Keratinocyte (primary cell): ENCODE measurements at places on chromosomes 3 and 15. TPM values are rescaled to one million over a fixed set of nuclear protein-coding genes. Genes with fewer than 3 reads are reported as not detected.
A peak's percentile ranks its signal among the peaks of the same experiment; 100 is the strongest.

DNA sequence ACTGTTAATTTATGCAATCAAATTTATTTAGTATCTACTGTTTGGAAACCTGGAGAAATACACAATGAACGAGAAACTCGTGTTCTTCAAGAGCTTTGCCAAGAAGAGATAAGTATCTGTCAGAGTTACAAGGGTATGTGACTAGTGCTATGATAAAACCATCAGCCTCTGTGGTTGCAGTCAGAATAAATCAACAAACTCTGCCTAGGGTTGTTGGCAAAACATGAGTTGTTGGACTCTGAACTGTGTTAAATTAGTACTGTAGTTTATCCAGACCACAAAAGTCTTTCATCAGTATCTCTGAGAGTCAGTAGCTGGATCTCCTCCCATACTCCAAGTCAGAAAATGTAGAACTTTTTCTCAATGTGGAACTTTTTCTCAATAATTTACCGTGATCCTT is 918.4 kb downstream of the NAALADL2 start:
- no peak overlapping the region for H3K27ac ChIP-seq
- DNase-seq: no peak
- H3K27me3 ChIP-seq: no peaks in the 10 kb centered on the region

GRCh38 chr3:184524981-184525336 is 36.6 kb upstream of the EPHB3 start:
- peak overlapping the region; percentile 75 for H3K4me3 ChIP-seq
- H3K27me3 ChIP-seq: no peaks in the 10 kb centered on the region
- DNase-seq: no peak
- no peaks in the 10 kb centered on the region for H3K36me3 ChIP-seq
- H3K4me1 ChIP-seq: peaks cover 23% of the 10 kb centered on the region

PBRM1 gene
- polyA plus RNA-seq: 20.3 to 26.0 TPM (median 25.7 TPM) in 3 replicates

ACKR4 gene
- 0.14 to 0.67 TPM (median 0.57 TPM) in 3 replicates for polyA plus RNA-seq

AMT gene
- 2.8 to 9.0 TPM (median 7.1 TPM) in 3 replicates for polyA plus RNA-seq

FETUB gene
- polyA plus RNA-seq: 0.05 to 0.35 TPM (median 0.25 TPM) in 3 replicates

- H3K4me3 ChIP-seq: no peak overlapping the region
- H3K27me3 ChIP-seq: no peaks in the 10 kb centered on the region
- no peak overlapping the region for H3K27ac ChIP-seq
- no peaks in the 10 kb centered on the region for H3K36me3 ChIP-seq
These were observed 93.0 kb upstream of the IGSF10 start for GRCh38 chr3:151553888-151554287.

DNA sequence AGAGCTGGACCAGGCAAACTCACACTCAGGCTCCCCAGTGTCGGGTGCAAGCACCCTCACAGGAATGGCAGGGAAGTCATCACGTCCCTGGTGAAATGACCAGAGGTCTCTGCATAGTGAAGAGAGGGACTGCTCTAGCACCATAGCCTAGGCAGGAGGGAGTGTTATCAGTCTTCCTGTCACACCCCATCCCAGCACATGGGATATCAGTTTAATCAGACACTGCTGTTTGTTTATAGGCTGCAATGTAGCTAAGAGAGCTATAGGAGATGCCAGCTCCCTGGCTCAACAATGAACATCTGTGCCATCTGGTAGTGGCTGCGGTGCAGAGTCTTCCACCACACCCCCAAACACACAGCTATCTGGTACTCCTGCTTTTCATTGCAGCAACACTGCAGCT is 776.6 kb downstream of the ZNF385D start:
- H3K4me1 ChIP-seq: no peaks in the 10 kb centered on the region
- H3K27ac ChIP-seq: no peak overlapping the region
- H3K4me3 ChIP-seq: no peak overlapping the region
- no peaks in the 10 kb centered on the region for H3K36me3 ChIP-seq

CERS3 gene
- 8.4 to 29.1 TPM (median 23.5 TPM) in 3 replicates for polyA plus RNA-seq

- no peaks in the 10 kb centered on the region for H3K4me1 ChIP-seq
- no peak for DNase-seq
- no peak overlapping the region for H3K27ac ChIP-seq
- no peaks in the 10 kb centered on the region for H3K36me3 ChIP-seq
These were observed 84.3 kb downstream of the RAP2B start for GRCh38 chr3:153246331-153246730.

GRCh38 chr3:181103605-181104004 is 114.1 kb upstream of the DNAJC19 start:
- H3K27me3 ChIP-seq: no peaks in the 10 kb centered on the region
- no peak overlapping the region for H3K27ac ChIP-seq
- no peak for DNase-seq
- H3K4me3 ChIP-seq: no peak overlapping the region

DNA sequence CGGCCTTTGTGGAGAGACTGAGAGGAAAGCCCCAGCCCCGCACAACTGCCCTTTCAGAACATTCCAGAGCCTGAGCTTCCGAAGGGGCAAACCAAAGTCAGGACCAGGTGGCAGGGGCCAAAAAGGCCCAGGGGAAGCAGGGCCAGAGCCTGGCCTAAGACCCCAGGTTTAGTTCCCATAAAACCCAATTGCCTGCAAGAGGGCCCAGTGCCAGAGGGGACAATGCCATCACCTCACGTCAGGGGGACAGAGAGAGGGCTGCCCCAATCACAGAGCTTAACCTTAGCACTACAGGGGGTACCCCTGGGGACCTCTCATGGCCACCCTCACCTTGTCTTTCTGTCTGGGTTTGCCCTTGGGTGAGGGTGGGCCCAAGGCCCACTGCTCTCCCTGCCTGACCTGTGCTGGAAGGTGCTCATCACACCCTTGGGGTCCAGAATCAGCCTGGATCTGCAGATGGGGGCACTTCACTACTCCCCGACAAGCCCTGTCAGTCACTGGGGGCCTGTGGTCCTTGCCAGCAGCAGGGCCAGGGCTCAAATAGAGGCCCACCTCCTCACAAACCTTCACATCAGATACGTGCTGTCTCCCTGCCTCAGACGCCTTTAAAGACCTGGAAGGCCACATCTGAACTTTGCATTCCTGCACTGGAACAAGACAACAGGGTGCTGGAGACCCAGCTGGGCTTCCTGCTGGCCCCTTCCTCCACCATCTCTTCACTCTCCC is 3.8 kb downstream of the CALML4 start:
- DNase-seq: no peak
- no peaks in the 10 kb centered on the region for H3K27me3 ChIP-seq
- H3K36me3 ChIP-seq: peaks cover 7% of the 10 kb centered on the region
- H3K4me1 ChIP-seq: peaks cover 14% of the 10 kb centered on the region

DNA sequence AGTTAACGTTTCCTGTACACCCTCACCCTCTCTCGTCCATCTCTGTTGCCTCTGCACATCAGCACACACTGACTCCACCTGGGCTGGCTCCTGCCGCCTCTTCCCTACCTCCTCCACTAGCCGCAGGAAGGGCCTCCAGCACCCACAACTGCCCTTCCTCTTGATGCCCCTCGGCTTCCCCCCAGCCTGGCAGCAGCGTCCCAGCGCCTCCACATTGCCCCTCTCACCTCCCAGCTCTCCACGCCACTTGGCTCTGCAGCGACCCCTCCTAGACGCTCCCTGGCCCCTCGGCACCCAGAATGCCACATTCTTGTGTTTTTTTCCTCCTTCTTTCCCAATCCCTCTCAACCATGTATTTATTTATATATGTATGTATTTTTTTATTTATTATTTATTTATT is 73.6 kb downstream of the ST8SIA2 start:
- no peak for DNase-seq
- no peaks in the 10 kb centered on the region for H3K27me3 ChIP-seq
- H3K4me1 ChIP-seq: no peaks in the 10 kb centered on the region
- H3K4me3 ChIP-seq: no peak overlapping the region
- H3K36me3 ChIP-seq: no peaks in the 10 kb centered on the region

DNA sequence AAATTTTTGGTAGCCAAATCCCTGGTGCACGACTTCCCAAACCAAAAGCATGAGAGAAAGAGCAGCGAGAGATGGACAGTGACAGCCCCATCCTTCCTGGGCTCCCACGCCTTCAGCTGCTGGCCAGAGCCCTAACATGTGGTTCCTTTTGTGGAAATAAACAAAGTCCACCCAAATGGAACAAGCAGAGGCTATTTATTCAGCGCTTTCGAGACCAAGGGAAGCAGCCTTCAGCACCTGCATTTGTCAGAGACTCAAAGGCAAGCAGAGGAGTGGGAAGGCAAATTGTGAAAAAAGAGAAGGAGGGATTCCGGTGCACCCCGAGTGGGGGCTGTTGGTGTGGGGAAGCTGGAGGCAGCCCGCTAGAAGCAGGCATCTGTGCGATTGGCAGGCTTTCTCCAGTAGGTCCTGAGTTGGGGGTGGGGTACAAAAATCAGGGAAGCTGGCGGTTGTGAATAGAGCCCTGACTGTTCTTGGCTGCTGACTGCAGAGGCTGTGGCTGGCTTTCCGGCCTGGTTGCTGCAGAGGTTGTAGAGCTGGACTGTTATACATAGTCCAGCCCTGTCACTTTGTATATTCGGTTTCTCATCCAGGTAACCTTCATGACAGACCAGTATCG is 427.2 kb downstream of the OCA2 start:
- no peak for DNase-seq
- no peaks in the 10 kb centered on the region for H3K4me1 ChIP-seq
- no peaks in the 10 kb centered on the region for H3K27me3 ChIP-seq
- no peaks in the 10 kb centered on the region for H3K36me3 ChIP-seq
- H3K4me3 ChIP-seq: no peak overlapping the region
